Activated naive CD8-positive, alpha-beta T cell treated with anti-CD3 and anti-CD28 coated beads for 36 hours (primary cell): ENCODE measurements at places on chromosomes 12 and 14.

- DNase-seq: no peak
Observed at GRCh38 chr14:31190219-31190603, 17.4 kb downstream of the HECTD1 start.

- DNase-seq: peak; percentile 72
Observed at GRCh38 chr14:61456720-61457119, 135.3 kb downstream of the PRKCH start.

- DNase-seq: no peak
Observed at GRCh38 chr12:26648584-26648983, 184.4 kb downstream of the ITPR2 start.

GRCh38 chr14:99685151-99685591 is 1.1 kb downstream of the CYP46A1 start:
- no peak for DNase-seq

- no peak for DNase-seq
Observed at GRCh38 chr12:89695830-89696229, 12.8 kb downstream of the ATP2B1 start.

DNA sequence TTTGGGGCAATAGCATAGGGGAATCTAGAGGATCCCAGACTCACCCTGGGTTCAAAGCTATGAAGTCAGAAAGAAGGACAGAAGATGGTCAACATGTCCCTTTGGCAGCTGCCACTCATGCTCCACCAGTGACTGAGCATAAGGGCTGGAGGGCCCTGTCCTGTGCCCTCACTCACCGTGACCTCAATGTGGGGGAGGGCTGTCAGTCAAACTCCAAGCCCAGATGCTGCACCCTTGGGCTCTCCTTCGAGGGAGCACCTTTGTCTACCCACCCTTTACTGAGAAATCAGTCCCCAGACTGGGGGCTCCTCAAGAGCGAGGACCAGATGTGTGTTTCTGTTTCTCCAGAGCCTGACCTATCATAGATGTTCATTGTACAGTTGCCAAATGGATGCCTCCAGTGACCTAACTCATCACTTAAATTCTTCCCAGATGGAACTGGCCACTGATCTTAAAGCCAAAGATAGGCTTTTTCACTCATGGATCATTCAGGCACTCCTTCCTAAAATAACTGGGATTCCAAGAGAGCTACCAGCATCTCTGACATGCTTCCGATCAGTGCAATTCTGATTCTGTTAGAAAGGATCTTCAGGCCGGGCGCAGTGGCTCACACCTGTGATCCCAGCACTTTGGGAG is 27.2 kb upstream of the VSX2 start:
- DNase-seq: no peak

- DNase-seq: no peak
Observed at GRCh38 chr12:89134213-89134770, 218.0 kb downstream of the DUSP6 start.

- DNase-seq: no peak
Observed at GRCh38 chr14:41071351-41071750, 535.3 kb upstream of the LRFN5 start.

DNA sequence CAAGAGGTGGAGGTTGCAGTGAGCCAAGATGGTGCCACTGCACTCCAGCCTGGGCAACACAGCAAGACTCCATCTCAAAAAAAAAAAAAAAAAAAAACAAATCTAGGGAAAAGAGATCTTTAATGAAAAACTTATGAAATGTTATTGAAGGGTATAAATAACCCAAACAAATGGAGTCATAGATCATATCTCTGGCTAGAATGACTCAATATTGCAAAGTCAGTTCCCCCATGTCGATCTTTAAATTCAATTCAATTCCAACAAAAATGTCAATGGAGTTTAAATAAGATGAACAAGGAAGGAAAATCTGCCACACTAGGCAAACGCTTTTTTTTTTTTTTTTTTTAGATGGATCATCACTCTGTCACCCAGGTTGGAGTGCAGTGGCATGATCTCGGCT is 78.7 kb downstream of the R3HDM2 start:
- DNase-seq: no peak

DNA sequence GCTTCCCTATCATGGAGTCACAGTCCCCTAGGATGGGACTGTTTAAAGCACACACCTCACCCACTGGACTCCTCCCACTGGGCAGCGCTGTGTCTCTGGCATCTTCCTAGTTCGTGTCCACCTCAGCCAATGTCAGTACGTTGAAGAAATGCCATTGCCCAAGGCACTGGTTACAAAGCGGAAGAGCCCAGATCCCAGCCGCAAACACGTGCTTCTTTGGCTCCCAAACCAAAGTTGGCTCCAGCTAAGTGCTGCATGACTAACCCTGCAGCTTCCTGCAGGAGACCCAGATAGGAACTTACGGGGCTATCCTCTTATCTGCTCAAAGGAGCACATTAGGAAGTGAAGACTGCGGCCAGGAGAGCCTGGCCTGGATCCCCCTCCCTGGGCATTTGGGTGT is 9.3 kb downstream of the SYNE3 start:
- no peak for DNase-seq

GRCh38 chr14:100011628-100012325 is 53.4 kb upstream of the EVL start:
- no peak for DNase-seq

- DNase-seq: peak; percentile 11
Observed at GRCh38 chr12:132356691-132357622, 27.6 kb upstream of the GALNT9 start.

- DNase-seq: no peak
Observed at GRCh38 chr12:1445807-1446206, 148.6 kb downstream of the FBXL14 start.

DNA sequence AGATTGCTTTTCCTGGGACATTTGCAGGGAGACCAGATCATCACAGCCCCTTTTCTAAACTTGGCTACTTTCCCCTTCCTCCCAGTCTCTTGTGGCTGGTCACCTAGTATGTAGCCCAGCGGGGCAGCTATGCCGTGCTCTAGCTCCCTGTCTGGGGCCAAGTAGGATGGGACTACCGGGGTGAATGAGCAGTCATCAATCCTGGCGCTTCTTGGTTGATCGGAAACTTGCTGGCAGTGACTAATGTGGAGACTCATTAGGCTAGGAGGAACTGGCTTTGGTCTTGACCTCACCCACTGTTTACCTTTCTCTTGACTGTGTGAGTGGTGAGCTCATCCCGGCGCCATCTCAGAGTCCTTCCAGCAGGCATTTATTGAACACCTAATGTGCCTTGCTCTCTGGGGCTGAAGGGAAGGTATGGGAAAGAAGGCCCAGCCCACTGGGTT is 15.9 kb downstream of the PLEKHG3 start:
- DNase-seq: no peak

- DNase-seq: no peak
Observed at GRCh38 chr14:73870525-73871235, 16.0 kb upstream of the ZNF410 start.

DNA sequence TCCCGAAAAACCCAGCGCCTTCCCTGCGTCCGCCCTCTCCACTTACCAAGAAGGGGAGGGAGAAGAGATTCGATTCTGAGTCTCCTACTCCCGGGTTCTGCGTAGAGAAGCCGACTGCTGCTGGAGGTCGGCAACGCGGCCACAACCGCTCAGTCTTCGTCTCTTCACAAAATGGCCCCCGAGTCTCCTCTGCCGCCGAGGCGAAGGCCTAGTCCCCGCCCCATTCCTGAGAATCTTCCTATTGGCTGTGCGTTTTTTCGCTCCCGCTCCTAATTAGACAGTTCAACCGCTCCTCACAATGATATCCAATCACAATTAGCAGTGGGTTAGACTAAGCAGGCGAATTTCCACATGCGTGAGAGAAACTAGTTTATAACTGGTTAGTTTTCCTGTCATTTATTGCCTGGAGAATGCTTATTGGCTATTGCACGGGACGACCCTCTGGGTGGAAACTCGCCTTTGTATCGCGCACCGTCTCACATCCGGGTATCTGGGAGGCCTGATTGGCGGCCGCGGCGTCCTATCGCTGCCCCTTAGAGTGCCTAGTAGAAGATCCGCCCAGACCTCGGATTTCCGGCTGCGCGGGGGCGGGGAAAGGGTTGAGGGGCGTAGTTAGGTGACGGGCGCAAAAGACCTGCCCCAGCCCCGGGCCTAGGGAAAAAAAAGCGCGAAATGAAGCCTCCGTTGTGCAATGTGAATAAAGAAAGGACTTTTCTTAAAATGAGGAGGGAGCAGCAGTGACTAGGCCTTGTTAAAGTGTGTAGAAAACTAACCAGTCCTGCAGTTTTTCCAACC is at the start of gene HNRNPC:
HNRNPC (minus strand) TSS at position 191 of the 795 bp plus-strand sequence. CDS start 35,249 bp downstream, outside the sequence.
- DNase-seq: peak; percentile 100

DNA sequence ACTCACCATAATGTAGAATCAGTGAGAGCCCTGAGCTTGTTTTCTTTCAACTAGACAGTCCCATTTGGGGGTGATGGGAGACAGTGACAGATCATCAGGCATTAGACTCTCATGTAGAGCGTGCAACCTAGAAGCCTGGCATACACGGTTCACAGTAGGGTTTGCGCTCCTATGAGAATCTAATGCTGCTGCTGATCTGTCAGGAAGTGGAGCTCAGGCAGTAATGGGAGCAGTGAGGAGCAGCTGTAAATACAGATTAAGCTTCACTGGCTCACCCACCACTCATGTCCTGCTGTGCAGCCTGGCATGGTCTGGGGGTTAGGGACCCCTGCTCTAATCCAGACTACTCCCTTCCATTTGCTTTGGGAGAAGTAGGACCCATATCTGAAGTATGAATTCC is 55.6 kb downstream of the FNTB start:
- no peak for DNase-seq

GRCh38 chr14:54593860-54594259 is 26.9 kb downstream of the SAMD4A start:
- DNase-seq: no peak

DNA sequence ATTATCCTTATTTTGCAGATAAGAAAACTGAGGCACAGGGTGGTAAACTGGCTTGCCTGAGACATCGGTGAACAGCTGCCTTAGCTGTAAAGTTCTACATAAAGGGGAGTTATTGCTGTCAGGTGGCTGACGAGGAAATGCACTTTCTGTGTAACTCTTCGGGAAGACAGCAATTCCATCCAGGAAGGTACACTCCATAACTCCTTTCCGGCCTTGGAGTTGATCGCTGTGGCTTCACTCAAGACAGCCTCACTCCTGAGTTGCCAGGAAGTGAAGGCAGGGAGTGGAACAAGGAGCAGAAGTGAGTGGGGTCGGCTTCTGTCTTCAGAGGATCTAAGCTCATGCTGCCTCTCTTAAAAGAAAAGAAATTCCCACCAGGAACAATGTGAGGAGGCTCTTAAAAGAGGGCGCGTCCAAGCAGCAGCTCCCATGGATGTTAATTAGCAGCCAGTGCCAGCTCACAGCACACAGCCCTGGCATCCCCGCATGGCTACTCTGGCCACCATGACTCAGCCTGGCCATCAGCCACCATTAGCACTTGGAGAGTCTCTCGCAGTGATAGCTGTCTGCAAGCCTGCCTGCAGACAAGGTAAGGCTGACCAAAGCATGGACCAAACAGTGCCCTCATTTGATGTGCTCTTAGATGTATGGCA is 60.3 kb downstream of the NUAK1 start:
- no peak for DNase-seq

DNA sequence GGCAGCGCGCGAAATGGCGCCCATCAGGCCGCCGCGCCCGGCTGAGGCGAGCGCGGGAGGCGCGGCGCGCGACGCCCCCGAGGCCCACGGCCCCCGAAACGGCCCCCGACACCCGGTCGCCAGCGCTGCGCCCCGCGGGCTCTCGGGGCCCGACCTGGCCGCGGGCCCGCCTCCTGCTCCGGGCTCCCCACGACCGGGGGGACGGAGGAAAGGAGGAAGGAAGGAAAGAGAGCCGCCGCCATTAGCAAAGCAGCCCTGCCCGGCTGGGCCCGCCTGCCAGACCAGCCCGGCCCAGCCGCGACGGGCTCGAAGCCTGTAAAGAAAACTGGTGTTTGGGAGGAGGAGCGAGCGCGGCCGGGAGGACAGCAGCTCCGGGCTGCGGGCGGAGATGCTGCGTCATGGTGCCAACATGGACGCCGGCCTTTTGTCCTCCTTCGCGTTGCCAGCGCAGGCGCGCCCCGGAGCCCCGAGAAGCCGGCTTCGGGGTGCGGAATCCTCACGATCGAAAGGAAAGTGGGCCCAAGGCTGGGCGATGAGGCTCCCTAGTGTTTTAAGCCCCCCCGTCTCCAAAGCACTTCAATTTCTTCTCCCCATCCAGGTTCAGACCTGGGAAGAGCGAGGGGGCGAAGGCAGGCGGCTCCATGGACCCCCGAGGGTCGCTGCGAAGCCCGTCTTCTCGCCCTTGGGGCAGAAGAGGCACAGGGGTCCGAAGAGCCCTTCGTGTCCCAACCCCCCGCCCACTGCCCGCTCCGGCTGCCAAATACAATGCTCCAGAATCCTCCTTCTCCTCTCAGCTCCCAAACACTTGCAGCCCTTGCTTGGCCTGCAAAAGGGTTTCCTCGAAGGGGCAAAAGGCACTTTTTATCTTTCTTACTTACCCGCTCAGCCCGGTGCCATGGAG is 2.9 kb upstream of the SETD1B start:
- peak; percentile 75 for DNase-seq

DNA sequence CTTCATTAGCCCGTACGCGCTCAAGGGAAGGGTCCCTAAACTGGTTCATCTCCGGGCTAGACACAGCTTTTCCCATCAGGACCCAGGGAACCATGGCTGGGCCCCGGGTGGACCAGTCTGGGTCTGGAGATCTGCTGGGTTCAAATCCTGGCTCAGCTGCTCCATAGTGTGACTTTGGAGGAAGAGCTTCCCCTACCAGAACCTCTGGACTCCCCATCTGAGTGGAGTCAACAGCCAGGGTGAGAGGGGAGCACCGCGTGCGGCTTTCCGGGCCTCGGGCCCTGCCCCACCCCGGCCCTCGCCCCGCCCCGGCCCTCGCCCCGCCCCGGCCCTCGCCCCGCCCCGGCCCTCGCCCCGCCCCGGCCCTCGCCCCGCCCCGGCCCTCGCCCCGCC is 41.2 kb downstream of the BEGAIN start:
- peak; percentile 50 for DNase-seq

GRCh38 chr14:76901171-76902055 is 75.2 kb downstream of the LRRC74A start:
- DNase-seq: no peak
